ENCODE measurements at places on chromosomes 2 and 18. TPM values are rescaled to one million over a fixed set of nuclear protein-coding genes. Genes with fewer than 3 reads are reported as not detected.

SH2D6 gene
- not detected for total RNA-seq

CASP8 gene
- total RNA-seq, result 13.3 TPM

SERPINB10 gene
- not detected for total RNA-seq

KCNJ3 gene
- total RNA-seq, result not detected

TUBB8B gene
- not detected for total RNA-seq
